Anterior cingulate cortex (tissue), 58 donors: ENCODE measurements at places on chromosomes 3 and 15.

GRCh38 chr3:25041871-25042584 is 386.0 kb upstream of the RARB start:
- DNase-seq, result no peak

DNA sequence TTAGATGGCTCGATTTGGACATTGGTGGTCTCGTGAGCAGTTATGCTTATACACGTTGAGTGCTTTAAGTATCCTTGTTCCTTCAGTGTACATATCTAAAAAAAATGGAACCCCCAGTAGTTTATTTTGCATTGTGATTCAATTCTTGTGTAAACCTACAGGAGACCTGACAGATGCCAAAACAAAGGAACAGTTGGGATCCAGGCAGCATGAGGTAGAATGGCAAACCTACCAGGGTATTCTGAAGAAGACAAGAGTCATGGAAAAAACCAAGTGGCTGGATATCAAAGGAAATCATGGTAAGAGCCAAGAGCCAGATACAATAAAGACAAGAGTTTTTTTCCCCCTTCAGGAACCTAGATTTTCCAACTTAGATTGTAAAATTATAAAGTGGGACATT is 2.0 kb downstream of the TMEM62 start:
- no peak for DNase-seq

DNA sequence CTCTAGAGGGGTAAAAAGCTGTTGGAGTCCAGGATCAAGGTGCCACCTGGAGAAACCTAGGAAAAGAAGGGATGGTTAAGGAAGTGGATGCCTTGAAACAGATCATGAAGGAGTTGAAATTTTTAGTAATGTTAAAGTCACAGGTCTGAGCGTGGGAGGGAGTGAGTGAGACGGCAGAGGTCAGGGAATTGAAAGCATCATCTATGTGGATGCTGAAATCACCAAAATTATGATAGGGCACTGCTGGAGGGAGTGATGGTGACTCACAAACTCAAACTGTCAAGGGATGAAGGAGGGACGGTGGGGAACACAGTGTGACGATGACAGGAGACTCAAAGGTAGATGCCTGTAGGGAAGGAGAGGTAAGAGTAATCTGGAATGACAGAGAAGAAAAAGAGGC is 205.7 kb downstream of the OSBPL10 start:
- no peak for DNase-seq

DNA sequence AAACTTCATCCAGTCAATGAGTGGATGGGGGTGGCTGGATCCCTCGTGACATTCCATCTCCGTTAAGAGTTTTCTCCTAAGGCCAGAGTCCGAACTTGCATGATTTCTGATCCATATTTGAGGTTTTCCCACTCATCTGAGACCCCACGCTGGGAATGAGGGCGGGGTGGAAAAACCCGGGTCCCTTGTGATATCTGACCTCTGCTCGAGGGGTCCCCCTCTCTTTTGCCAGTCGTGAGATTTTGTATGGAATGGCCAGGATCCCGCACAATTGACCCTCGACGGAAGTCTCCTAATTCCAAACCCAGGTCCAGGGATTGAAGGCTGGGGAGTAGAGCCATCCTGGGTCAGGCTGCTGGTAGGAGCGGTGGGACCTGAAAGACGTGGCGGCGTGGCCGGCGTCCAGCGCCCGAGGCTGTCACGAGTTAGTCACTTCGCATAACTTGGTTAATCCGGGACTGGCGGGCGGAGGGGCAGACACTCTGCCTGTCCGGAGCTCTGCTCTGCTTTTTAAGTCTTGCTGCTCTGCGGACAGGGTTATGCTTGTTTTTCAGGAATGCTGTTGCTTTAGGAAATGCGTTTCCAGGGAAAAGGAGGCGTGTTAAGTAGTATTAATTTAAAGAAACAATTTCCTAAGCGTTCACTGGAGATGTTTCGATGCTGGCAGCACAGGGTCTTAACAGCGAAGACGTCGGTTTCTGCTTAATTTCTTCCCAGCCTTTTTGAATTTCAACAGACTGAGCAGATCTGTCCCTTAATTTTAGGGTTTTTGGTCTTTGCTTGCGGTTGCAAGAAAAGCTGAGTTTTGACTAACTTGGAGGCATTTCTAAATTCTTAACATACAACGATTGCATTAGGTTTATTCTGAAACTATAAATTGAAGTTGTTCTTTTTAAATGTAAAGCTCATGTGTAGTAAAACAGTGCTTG is 69.7 kb upstream of the LRRFIP2 start:
- peak; percentile 20 for DNase-seq

- no peak for DNase-seq
Observed at GRCh38 chr3:47096959-47097358, 67.0 kb downstream of the SETD2 start.

- no peak for DNase-seq
Observed at GRCh38 chr3:97089621-97090020, 275.2 kb downstream of the EPHA6 start.

DNA sequence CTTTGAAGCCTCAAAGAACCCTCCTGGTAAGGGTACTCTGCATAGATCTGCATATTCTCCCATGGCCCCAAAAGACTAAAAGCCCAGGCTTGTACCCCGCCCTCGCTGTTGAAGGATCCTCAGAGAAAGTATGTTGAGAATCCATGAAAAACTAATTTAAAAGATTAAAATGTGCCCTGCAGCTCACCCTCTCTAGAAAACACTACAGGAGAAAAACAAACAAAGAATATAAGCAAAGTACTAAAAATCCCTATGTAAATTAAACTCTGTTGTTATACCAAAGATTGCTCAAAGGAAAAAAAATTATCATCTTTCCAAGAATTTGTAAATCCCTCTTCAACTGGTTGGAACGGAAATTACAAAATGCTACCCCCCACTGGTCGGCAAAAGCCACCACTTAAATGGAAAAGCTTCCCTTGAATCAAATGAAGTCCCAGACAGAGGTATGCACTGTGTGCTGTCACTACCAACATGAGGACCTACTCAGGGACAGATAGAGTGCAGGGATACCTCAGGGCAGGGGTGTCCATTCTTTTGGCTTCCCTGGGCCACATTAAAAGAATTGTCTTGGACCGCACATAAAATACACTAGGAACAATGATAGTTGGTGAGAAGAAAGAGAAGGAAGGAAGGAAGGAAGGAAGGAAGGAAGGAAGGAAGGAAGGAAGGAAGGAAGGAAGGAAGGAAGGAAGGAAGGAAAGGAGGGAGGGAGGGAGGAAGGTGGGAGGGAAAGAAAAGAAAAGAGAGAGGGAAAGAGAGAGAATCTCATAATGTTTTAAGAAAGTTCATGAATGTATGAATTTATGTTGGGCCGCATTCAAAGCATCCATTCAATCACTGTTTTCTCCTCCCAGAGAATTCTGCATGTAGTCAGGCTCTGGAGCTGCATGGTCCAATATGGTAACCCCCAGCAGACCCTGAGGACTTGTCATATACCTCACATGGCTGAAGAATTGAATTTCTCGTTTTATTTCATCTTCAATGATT is 88.1 kb downstream of the MAGI1 start:
- DNase-seq, result no peak

DNA sequence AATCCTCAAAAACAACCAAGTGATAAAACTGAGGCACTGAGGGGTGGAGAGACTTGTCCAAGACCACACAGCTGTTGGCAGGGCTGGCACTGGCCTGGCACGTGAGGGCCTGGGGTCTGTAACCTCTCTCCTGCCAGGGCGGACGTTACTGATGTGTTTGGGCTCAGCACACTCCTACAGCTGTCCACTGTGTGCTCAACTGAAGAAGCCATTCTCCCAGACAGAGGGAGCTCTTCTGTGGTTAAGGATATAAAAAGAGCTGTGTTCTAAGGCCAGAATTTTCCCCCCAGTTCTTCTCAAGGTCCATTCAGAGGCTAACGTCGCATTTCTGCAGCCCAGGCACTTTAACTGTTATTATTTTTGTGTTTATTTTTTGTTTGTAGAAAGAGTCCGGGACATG is 429.0 kb upstream of the ATP11B start:
- peak; percentile 75 for DNase-seq

DNA sequence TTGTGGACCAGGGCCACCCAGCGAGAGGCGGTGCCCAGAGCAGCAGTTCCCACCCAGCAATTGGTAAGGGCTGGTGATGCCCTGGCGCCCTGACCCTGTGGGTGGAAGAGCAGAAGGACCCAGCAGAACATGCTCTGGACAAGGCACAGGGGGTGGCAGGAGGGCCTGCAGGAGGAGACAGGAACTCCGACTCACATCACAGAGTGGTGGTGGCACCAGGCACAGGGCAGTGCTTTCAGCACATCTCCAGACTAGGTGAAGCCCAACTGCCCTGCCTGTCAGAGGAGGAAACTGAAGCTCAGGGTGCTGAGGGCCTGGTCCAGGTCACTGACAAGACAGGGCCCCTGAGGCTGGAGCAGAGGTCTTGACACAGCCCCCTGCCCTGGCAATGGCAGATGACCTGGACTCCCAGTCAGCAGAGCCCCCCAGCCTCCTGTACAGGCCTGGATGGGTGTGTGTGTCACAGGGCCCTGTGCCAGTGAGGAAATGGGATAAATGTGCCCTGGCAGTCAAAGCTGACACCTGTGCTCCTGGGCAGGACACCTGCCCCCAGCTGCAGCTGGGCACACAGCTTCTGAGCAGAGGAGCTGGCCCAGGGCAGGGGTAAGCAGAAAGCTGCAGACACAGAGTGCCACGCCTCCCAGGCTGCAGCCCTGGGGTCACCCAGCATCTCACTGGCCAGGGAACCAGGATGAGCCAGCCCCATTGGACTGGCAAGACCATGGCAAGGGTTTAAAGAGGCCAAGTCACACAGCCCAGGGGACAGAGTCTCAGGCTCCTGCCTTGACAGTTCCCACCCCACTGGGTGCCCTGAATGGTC is 11.4 kb downstream of the KLF15 start:
- DNase-seq, result no peak

GRCh38 chr15:38668898-38669391 is 104.3 kb upstream of the RASGRP1 start:
- DNase-seq, result no peak

- DNase-seq, result no peak
Observed at GRCh38 chr3:117844676-117845075, 1135.1 kb downstream of the TUSC7 start.

DNA sequence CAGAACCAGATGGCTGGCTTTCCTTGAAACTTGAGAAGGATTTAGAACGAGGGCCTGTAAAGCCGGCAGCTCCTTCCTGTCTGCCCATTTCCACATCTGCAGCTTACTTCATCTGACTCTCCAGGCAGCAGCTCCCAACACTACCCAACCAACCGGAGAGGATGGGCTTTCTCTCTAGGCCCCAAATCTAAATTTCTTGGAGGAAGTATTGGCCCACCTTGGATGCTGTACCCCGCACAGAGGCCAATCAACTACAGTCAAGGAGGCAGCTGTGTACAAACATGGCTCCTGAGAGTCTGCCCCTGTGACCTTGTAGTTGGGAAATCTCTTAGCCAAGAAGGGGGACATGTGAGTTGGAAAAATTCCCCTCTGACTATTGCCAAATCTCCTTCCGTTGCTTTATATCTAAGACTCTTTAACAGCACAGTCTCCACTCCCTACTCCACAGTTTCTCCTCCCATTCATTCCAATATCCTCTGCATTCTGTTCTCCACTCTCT is 8.0 kb upstream of the ACAP2 start:
- no peak for DNase-seq

DNA sequence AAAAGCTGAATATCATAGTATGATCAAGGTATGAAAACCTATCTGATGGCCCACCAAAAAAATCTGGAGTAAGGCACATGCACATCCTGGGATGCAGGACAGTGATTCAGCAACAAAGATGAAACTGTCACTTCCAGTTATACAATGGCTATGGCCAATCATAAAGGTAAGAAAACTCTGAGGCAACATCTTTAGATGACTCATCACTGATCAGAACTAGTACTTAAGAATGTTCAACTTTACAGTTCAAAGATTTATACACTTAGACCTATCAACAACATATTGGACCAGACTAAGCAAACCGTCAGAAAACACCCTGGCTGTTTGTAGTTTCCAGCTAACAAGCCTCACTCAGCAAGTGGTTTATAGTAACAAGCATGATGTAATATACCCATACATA is 21.3 kb upstream of the PLCH1 start:
- no peak for DNase-seq
